T-helper 2 cell treated with Interferon-gamma antibody and Interleukin-4, amounts not matched to agents 5 μg/mL and 100 μg/mL, for 36 hours (primary cell): ENCODE measurements at places on chromosomes 13 and 19.

- H3K4me1 ChIP-seq: peaks cover 2% of the 10 kb centered on the region
- H3K27ac ChIP-seq: no peak overlapping the region
- no peak for DNase-seq
- H3K36me3 ChIP-seq: no peaks in the 10 kb centered on the region
- no peak overlapping the region for H3K4me3 ChIP-seq
Observed at GRCh38 chr19:35524181-35524837, 3.8 kb downstream of the SBSN start.

- H3K36me3 ChIP-seq: no peaks in the 10 kb centered on the region
- DNase-seq: no peak
- H3K4me3 ChIP-seq: no peak overlapping the region
- H3K4me1 ChIP-seq: no peaks in the 10 kb centered on the region
- H3K27ac ChIP-seq: no peak overlapping the region
Observed at GRCh38 chr13:43573361-43573740, 213.4 kb downstream of the ENOX1 start.

DNA sequence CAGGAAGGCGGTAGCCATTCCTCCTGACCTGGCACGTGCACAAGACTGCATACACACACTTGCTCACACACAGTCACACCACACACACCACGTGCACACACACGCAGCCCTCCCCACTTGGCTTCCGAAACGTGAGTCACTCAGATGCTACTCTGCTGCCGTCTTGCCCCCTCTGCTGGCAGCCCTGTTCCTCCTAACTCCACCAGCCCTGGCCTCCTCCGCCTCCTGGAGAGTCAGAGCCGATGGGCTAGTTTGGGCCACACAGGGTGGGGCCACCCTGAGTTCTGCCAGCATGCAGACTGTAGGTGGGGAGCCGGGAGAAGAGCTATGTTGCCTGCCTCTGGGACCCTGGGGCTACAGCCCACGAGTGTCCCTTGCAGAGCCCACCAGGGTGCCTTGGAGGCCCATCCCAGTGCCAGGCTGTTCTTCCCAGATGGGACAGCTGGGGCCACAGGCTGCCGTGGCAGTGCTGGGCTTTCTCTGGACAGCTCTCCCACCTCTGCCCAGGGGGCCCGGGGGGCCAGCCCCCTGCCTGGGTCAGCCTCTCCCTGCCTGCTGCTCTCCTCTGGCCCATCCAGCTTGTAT lies 12.1 kb downstream of the PIN1 start:
- H3K27ac ChIP-seq: no peak overlapping the region
- H3K4me3 ChIP-seq: no peak overlapping the region
- peaks cover 44% of the 10 kb centered on the region for H3K36me3 ChIP-seq
- peaks cover 3% of the 10 kb centered on the region for H3K4me1 ChIP-seq

GRCh38 chr13:87123987-87124784 lies 547.0 kb upstream of the SLITRK5 start:
- H3K27ac ChIP-seq: no peak overlapping the region
- H3K36me3 ChIP-seq: no peaks in the 10 kb centered on the region
- no peak overlapping the region for H3K4me3 ChIP-seq
- H3K4me1 ChIP-seq: no peaks in the 10 kb centered on the region
- no peaks in the 10 kb centered on the region for H3K27me3 ChIP-seq

- H3K36me3 ChIP-seq: peaks cover 8% of the 10 kb centered on the region
- DNase-seq: no peak
- H3K27me3 ChIP-seq: no peaks in the 10 kb centered on the region
- H3K4me3 ChIP-seq: peak overlapping the region; percentile 69
Observed at GRCh38 chr13:46666727-46667456, 113.9 kb downstream of the LRCH1 start.

DNA sequence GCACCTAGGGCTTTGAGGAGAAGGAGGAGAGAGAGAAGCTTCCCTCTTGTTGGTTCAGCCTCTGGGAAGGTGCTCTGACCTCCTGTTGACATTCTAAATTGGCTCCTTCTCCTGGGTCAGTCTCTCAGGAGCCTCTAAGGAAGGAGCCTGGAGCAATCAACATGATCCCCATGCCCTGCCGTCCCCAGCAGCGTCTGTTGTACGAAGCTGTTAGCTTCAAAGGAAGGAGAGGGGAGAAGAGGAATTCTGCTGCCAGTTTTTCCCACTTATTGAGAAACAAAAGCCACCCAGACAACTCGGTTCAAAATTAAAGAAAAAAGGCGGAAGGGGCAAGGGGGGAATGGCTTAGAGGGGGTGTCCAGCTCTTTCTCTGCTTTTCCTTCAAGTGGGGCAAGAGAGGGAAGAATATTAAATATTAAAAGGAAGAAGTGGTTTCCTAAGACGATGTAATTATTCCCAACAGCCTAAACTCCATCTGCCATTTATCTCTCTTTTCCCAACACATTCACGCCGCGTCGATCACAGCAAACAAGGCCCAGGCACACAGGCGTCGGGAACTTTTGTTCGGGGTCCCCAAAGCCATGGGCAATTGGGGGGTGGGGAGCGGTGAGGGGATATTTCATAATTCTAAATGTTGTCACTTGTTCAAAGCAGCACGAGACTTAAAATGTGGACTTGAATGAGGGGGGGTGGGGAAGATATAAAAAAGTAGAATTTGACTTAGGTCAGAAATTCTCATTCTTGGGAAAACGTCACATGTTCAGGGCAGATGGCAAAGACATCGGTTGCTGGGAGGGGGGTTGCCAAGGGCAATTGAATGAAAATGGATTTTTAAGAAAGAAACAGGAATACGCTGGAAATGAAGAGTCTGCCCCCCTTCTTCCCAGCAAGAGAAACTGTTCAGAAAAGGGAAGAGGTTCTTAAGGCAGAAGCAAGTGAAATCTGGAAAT lies 116.8 kb upstream of the CACNA1A start:
- no peak for DNase-seq
- no peak overlapping the region for H3K27ac ChIP-seq
- H3K4me3 ChIP-seq: no peak overlapping the region
- H3K4me1 ChIP-seq: no peaks in the 10 kb centered on the region
- peaks cover 31% of the 10 kb centered on the region for H3K27me3 ChIP-seq

GRCh38 chr13:99075268-99076191 lies 97.7 kb upstream of the DOCK9 start:
- no peaks in the 10 kb centered on the region for H3K27me3 ChIP-seq
- H3K4me3 ChIP-seq: peak overlapping the region; percentile 46
- H3K4me1 ChIP-seq: peaks cover 74% of the 10 kb centered on the region
- peak; percentile 17 for DNase-seq
- peaks cover 62% of the 10 kb centered on the region for H3K36me3 ChIP-seq

DNA sequence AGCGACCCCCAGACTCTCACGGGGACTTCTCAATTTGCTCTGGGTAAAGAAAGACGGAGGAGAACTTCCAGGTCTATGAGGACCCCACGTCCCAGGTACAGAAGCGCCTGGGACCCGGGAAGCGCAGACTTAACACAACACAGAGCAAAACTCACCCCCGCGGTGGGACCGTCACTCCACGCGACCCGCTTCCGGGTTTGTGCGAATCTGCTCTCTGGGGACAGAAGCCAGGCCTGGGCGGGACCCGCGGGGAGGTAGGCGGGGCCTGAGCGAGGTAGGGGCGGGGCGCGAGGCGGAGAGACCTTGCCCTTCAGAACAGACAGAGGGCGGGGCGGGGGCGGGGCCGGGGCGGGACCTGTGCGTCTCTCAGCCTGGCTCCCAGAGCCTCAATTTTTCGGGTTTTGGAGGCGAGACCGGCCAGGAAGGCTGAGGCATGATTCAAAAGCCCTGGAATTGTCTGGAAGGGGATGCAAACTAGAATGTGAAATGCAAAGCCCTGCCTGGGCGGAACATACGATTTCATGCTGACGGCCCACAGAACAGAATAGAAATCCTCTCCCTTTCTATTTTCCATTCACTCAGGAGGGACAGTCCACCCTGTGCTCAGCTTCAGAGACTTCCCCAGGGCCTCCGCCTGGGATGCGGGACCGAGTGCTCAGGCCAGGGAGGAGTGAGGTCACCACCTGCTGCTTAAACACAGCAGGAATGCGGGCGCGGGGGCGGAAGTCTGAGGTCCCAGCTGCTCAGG lies 19.3 kb upstream of the ZNF888 start:
- H3K4me1 ChIP-seq: peaks cover 22% of the 10 kb centered on the region
- no peaks in the 10 kb centered on the region for H3K27me3 ChIP-seq
- peak; percentile 94 for DNase-seq
- peak overlapping the region; percentile 97 for H3K4me3 ChIP-seq

DNA sequence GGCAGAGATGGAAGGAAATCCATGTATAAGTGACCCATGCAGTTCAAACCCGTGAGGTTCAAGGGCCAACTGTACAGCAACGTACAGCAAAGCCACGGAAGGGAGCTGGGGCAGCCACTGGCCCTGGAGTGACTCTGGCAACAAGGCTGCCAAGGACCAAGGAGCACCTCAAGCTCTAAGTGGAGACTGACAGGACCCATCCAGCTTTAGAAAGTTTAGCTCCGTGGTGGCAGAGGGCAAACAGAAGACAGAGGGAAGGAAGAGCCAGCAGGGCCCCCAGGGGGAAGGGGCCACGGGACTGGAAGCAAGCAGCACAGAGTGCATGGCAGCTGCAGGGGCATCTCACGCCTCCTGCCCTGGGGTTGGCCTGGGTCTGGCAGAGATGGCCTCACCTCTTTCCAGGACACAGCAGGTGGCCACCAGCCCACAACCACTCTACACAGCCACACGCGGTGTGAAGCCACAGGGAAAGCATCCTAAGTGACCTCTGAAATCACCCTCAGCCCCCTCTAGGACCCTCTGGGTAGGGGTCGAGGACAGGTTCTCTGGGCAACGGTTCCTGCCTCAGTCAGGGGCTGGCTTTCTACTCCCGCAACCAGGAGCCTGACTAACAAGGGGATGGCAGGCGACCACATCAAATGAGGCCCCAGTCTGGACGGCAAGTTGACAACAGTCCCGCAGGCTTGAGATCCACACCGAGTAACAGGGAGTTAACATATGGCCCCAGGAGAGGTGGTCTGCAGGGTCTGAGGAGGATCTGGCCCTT lies 3.8 kb downstream of the MIER2 start:
- peaks cover 6% of the 10 kb centered on the region for H3K27me3 ChIP-seq
- no peak for DNase-seq
- H3K4me1 ChIP-seq: peaks cover 42% of the 10 kb centered on the region
- H3K27ac ChIP-seq: no peak overlapping the region

DNA sequence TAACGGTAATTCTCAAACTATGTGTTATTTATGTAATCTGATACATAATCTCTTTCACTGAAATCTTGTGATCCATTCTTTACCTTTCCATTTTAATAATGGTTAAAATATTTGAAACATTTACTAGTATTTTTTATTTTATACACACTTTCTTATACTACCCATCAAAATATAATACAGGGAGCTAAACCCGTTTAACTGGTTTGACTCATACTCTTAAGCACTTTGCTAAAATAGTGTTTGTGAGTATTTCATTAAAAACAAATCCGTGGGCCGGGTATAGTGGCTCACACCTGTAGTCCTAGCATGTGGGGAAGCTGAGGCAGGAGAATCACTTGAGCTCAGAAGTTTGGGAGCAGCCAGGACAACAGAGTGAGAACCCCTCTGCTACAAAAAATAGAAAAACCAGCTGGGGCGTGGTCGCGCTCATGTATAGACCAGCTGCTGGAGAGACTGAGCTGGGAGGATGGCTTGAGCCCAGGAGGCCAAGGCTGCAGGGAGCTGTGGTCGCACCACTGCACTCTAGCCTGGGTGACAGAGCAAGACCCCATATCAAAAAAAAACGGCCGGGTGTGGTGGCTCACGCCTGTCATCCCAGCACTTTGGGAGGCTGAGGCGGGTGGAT lies 43.8 kb upstream of the DCUN1D2 start:
- no peak overlapping the region for H3K4me3 ChIP-seq
- H3K27ac ChIP-seq: no peak overlapping the region
- no peak for DNase-seq
- no peaks in the 10 kb centered on the region for H3K4me1 ChIP-seq
- H3K27me3 ChIP-seq: no peaks in the 10 kb centered on the region

DNA sequence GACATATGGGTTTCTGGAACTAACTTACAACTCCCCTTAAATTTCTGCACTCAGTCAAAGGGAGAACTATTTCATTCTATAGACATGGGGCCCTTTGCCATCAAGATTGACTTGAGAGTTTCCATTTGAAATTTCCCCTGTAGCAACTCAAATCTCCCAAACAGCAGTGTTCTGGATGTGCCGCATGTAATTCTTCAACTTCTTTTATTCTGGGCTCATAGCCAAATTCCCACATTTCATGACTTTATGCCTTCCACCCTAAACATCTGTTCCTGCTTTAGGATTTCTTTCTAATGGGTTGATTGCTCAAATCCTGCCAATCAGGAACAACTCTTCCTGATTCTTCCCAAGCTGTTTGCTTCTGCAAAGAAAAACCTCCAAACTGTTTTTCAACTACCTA lies 336.0 kb downstream of the TBC1D4 start:
- no peaks in the 10 kb centered on the region for H3K27me3 ChIP-seq
- no peak overlapping the region for H3K4me3 ChIP-seq
- H3K27ac ChIP-seq: no peak overlapping the region
- no peaks in the 10 kb centered on the region for H3K36me3 ChIP-seq

GRCh38 chr13:106701771-106702341 lies 133.9 kb upstream of the ARGLU1 start:
- no peaks in the 10 kb centered on the region for H3K27me3 ChIP-seq
- no peaks in the 10 kb centered on the region for H3K36me3 ChIP-seq
- H3K4me1 ChIP-seq: no peaks in the 10 kb centered on the region
- no peak overlapping the region for H3K27ac ChIP-seq
- DNase-seq: no peak
- no peak overlapping the region for H3K4me3 ChIP-seq

GRCh38 chr19:55090564-55090963 lies 14.9 kb downstream of the EPS8L1 start:
- H3K27ac ChIP-seq: no peak overlapping the region
- no peak overlapping the region for H3K4me3 ChIP-seq
- H3K36me3 ChIP-seq: peaks cover 23% of the 10 kb centered on the region
- DNase-seq: no peak
- peaks cover 13% of the 10 kb centered on the region for H3K4me1 ChIP-seq

DNA sequence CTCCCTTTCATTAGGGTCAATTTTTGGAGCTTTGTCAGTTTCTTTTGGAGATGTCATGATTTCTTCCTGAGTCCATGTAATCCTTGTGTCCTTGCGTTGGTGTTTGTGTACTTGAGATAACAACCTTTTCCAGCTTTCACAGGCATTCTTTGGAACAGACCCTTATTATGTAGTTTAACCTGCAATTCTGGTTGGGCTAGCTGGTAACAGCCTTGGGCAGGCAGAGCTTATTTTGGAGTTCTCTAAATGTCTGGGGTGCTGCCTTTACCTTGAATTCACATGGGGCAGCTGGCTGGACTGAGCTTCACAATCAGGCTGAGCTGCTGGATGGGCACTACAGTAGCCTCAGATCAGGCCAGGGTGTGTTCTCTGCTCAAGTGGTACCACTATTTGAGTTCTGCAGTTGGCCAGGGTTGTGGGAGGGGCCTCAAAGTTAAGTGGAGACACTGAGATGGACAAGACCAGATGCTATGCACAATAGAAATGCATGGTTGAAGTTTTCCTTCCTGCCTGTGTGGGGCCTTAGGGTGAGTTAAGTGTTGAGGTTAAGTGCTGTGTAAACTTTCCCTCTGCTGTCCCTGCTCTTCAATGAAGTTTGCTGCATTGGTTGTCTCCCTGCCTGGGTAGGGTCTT lies 277.3 kb downstream of the ATP8A2 start:
- DNase-seq: no peak
- no peaks in the 10 kb centered on the region for H3K36me3 ChIP-seq
- H3K4me1 ChIP-seq: no peaks in the 10 kb centered on the region
- no peak overlapping the region for H3K27ac ChIP-seq
- no peak overlapping the region for H3K4me3 ChIP-seq
